ENCODE measurements at places on chromosomes 12 and 14. TPM values are rescaled to one million over a fixed set of nuclear protein-coding genes. Genes with fewer than 3 reads are reported as not detected.

- DNase-seq, result no peak
These were observed 13.0 kb upstream of the NUDT14 start for GRCh38 chr14:105193916-105194782.

- no peak for DNase-seq
These were observed 210.8 kb upstream of the FLRT2 start for GRCh38 chr14:85319101-85319500.

- DNase-seq, result no peak
These were observed 99.1 kb downstream of the NELL2 start for GRCh38 chr12:44777044-44777443.

Gene EIF2S3B
- 3.9 TPM for total RNA-seq

DNA sequence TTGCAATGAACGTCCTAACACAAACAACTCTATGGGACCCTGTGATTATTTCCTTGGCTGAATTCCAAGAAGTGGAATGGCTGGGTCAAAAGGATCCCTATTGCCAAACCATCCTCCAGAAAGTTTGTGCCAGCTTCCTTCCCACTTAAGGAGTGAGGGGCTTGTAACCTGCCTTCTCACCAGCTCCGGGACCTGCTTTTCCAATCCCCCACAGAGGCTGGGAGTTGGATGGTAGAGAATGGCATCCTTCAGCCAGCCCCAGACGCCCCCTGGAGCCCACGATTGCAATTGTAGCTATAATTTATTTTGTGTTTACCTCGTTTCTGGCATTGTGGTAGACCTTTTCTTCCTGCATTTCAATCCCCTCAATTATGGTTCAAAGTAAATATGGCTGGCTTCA lies 9.7 kb upstream of the ZDHHC22 start:
- no peak for DNase-seq

Gene GALNT6
- total RNA-seq, result 7.9 TPM

DNA sequence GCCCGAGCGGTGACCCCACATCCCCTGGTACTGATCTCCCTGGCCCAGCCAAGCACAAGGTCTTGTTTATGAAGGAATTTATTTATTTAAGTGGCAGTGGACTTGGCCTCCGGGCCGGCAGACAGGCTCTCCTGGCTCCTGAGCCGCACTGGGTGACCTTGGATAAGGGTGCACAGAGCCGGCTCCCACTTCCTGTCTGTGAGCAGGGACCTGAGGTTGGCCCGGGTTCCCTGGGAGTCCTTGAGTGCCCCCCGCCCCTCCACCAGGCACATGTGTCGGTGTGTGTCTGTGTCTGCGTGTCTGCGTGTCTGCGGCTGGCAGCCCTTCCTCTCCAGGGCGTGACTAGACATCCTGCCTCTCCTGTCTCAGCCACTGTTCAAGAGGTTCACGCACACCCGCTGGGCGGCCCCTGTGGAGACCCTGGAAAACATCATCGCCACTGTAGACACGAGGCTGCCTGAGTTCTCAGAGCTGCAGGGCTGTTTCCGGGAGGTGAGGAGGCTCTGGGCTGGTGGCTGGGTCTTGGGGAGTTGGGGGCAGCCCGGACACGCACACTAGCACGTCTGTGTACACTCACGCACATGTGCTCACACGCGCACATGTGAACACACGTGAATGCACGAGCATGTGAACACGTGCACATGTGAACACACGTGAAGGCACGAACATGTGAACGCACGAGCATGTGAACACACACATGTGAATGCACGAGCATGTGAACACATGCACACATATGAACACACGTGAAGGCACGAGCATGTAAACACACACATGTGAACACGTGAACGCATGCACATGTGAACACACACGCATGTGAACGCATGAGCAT lies 9.3 kb downstream of the TNFAIP2 start:
- no peak for DNase-seq

Gene KLRK1
- total RNA-seq, result 122 TPM

DNA sequence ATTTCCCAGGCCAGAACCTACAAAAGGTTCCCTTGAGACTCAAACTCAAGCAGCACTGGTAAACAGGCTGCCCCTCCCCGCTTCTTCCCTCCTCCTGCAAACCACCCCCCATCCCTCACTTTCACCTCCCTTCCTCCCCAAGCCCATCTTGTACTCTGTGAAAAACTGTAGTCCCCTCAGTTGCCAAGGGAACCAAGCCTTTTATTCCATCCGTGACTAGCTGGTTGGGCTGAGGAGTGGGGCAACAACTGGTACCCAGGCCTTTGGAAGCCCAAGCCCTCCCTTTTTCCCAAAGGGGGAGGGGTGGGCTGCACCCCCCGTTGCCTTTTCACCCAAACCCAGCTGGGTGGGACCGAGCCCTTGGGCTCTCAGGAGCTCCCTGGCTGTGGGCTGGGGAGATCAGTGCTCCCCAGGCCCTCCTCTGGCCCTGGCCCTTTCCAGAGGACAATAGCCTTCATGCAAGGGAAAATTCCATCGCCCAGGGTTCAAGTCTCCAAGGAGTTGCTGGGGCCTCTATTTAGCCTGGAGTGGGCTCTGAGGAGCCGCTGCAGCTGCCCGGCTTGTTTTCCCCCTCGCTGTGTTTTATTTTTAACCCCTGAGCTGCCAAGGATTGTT lies 61.9 kb downstream of the ZFP36L1 start:
- DNase-seq, result no peak

Gene RHEBL1
- total RNA-seq, result 5.3 TPM

Gene BEGAIN
- total RNA-seq, result 1.6 TPM

- no peak for DNase-seq
These were observed 175.3 kb downstream of the ESR2 start for GRCh38 chr14:64118892-64119291.

GRCh38 chr14:61140872-61141271 lies 140.3 kb downstream of the TMEM30B start:
- DNase-seq, result no peak

Gene MYO1H
- total RNA-seq, result not detected

DNA sequence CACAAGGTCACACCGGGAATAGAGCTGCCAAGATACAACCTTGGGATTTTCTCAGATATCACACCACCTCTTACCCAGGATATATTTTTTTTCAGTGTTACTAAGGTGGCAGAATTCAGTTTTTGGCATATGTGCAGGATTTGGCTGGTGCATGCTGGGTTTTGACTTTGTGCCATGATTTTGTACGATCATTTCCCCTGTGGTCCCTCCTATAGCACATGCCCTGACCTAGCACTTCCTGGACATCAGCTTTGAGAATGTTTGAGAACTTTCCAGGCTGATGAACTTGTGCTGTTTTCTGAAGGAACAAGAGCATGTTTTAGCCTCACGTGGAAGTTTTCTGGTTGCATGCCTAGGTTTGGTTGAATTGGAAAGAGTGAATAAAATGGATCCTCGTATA lies 11.0 kb upstream of the TBPL2 start:
- DNase-seq, result no peak

Gene GDF3
- not detected for total RNA-seq

Gene KDM5A
- 157 TPM for total RNA-seq

DNA sequence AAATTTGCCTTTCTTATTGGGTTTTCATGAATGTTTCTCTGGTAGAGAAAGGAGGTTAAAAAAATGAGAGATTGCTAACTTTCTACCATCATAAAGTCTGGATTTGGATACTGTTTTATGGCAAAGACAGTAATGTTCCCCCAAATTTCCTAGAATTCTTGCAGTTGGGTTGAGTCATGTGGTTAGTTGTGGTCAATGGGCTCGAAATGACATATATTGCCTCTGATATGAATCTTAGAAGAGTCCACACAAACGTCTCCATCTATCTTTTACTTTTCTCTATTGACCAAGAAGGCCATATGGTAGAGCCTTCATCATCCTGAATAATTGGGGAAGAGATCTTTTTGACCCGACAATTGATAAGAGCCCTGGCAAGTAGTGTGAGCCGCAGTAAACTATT lies 119.5 kb upstream of the PMCH start:
- no peak for DNase-seq

DNA sequence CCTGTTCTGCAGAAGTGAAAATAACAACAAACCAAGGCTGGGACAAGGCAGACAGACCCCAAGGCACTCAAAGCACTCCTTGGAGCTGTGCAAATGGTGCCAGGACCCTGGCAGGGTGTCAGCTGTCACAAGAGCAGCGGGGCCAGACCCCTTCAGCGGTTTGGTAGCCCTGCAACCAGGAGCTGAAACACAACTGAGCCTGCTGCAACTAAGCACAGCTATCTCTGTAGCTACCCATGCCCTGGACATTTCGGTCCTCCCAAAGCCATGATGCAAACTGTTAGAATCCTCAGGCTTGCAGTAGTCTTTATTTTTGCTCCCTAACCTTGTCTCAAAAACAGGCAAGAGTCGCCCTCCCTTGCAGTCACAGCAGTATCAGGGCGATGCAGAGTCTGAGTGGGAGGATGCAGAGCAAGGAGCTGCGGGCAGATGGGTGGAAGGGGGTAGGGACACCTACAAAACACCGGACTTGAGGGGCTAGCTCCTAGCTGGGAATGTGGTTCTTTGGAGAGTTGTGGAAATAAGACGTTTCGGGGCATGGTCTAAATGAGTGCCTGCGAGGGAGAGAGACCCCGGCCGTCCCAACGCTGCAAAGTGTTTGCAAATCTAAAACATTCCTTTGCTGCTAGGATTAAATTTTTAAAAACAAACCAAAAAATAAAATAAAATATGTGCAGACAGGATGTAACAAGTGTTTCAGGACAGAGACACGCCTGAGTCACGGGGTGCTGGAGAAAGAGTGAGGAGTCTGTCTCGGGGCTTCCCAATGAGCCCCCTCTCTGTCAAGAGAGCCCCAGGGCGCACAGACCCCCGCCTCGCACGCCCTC lies 1.0 kb downstream of the NUAK1 start:
- DNase-seq, result no peak

DNA sequence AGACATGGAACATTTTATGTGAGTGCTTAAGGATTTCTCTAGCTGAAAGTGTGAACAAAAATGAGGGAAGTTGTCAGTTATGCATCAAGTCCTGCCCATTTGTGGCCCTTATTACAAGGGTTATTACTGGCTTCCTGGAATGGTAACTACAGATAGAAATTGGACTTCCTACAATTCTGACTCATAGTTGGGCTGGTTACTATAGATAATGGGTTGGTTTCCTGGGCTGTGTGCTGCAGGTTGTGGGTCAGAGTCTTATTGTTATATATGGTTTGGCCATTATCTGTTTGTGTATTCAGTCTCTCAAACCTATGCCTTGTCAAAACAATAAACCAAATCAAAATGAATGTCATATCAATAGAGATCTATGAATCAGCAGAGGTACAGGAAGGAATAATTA lies 313.7 kb downstream of the ADAMTS20 start:
- DNase-seq, result no peak

Gene A2M
- total RNA-seq, result not detected

- DNase-seq, result no peak
These were observed 84.2 kb downstream of the DENND5B start for GRCh38 chr12:31506515-31507306.

- no peak for DNase-seq
These were observed 59.9 kb downstream of the BICD1 start for GRCh38 chr12:32166510-32166909.

GRCh38 chr12:126998747-126999285 lies 1268.2 kb upstream of the TMEM132C start:
- no peak for DNase-seq

DNA sequence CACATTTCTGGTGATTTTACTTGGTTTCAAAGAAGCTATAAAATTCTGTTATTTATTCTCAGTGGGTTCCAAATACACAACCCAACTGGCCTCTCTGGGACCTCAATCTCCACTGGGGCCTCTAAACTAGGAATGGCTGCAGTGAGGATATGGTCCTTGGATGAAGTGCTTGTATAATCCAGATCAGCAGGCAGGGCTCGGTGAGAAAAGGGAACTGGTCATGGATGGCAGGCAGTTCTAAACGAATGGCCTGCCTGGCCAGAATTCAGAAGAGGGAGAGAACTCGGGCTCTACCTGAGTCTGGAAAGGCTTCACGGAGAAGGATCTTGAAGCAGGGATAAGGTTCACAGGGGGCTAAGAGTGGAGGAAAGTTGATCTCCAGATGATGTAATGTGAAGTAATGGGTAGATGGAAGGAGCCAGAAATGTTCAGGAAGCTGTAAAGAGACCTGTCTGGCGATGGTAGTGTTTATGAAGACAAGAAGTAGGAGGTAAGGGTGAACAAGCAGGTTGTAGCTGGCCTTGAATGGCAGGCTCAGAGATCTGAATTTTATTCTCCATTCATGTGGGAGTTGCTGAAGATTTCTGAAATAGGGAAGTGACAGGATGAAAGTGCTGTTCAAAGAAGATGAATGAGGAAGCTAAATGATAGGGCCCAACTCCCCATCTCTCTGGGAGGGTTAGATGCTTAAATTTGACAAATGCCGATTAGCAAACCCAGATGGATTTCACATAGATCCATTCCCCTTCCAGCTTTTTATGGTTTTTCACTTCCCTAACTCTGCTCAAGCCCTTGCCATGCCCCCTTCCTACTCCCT lies 31.5 kb upstream of the ANO6 start:
- DNase-seq, result no peak

DNA sequence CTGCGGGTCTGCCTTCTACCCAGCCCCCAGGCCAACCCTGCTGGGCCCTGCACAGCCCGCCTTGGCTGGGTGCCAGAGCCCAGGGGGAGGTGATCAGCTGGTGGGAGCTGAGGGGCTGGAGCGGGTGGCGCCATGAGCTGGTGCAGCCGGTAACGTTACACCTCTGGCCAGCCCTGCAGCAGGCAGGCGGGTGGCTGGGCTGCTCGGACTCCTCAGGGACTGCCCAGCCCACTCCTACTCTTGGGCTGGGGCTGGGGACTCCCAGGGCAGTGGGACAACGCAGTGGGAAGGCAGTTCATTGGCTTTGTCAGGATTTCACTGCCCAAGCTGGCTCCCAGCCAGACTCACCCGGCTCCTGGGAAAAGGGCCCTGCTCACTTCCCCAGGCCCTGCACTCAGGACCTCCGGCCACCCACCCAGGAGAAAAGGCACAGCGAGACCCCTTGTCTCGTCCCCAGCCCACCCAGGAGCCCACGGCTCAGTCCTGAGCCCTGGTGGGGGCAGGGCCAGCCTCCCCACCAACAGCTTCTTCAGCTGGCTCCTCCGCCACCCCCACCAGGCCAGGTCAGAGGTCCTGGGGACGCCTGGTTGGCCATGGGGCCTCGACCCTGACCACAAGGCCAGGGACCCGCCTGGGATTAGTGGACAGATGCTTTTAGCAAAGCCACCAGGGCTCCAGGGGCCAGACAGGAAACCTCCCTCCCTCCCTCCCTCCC lies 1.0 kb downstream of the PGF start:
- no peak for DNase-seq

- DNase-seq, result no peak
These were observed 130.3 kb upstream of the RBM19 start for GRCh38 chr12:114096461-114096860.

- no peak for DNase-seq
These were observed 124.6 kb upstream of the HIF1A start for GRCh38 chr14:61570549-61571290.

DNA sequence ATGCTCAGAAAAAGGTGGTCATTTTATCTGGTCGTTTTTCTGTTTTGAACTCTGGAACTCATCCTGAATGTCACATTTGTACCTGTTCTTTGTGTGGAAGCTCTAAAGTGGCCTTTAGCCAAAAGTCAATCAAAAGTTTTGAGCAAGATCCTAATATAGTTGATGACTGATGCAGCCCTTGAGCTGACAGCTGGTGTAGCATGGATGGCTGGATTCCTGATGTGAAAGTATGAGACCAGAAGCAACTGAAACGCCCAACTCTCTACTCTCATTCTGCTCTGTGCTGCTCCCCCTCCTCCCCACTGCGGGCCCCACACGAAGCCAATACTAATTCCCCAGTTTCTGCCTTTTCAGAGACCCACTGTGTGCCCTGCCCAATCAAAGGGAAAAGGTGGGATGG lies 10.3 kb upstream of the MYH7 start:
- DNase-seq, result no peak

Data from T-cell (primary cell).